ENCODE measurements at places on chromosomes 11 and 22.

- DNase-seq = no peak
Measured at GRCh38 chr22:23822101-23822671, 16.6 kb downstream of the DERL3 start.

DNA sequence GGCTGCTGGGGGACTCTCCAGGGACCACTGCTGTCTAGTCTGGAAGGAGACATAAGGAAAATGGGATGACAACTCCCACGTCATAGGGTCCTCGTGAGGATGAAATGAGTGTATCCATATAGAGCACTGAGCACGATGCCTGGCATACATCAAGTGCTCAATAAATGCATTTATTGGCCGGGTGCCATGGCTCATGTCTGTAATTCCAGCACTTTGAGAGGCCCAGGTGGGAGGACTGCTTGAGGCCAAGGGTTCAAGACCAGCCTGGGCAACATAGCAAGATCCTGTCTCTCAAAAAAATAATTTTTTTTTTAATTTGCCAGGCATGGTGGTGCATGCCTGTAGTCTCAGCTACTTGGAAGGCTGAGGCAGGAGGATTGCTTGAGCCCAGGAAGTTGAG, 12.2 kb upstream of the TPST2 start:
- DNase-seq = no peak

GRCh38 chr11:64804346-64805210, 1.6 kb upstream of the MAP4K2 start:
- no peak for DNase-seq

GRCh38 chr11:15509082-15509481, 394.4 kb downstream of the INSC start:
- no peak for DNase-seq

GRCh38 chr11:70527046-70527395, 128.7 kb downstream of the CTTN start:
- DNase-seq = no peak

GRCh38 chr11:12669930-12670329, 4.3 kb upstream of the TEAD1 start:
- DNase-seq = no peak

GRCh38 chr11:118313242-118313641, 8.7 kb downstream of the CD3E start:
- DNase-seq = no peak

DNA sequence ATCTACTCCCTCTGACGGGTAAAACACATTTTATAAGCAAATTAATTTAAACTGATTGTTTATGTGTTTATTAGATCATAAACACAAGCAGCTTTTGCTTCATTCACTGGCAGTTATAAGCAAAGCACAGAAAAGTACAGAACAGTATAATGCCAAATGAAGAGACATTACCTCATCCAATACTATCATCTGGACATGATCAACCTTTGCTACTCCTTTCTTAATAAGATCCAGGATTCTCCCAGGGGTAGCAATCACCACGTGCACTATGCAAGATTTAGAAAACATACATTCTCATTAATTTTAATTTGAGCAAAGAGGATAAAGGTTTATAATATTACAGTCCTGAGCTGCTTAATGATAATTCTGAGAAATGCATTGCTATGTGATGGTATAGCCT, 27.9 kb downstream of the DDX6 start:
- DNase-seq = no peak

- no peak for DNase-seq
Measured at GRCh38 chr11:45751430-45751829, 53.5 kb upstream of the SLC35C1 start.

DNA sequence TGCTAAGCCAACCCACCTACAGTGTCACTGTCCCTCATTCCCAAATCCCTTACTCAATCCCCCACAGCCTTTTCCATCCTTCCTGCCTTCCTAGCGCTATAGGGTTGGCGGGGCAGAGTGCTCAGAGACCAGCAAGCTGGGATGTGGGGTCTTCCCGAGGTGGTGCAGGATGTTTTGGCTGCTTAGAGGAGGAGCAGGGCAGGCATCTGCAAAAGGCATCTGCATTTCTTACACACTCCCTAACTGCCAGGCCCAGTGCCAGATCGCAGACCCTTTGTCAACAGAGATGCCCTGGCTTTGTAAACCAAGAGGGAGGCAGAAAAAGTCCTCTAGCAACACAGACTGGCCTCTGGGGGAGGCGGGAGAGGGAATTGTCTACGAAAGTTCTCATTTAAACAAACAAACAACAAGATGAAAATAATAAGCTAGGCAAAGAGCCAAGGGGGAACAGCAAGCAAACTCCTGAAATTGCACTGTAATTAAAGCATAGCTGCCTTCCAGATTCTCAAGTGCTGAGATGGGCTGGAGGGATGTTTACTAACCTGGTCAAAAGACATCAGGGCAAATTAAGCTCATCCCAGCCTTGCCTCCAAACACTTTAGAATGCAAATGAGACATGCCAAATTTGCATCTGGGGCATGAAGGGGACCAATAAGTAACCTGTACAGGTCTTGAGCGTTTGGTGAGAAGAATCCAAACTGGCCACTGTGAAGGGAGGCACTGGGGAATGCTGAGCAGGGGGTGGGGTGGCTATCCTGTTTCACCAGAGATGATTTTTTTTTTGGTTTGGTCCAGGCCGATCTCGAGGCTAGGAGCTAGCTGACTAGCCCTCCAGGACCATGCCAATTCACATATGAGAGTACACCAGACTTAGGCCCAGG, 38.1 kb upstream of the ADA2 start:
- no peak for DNase-seq

DNA sequence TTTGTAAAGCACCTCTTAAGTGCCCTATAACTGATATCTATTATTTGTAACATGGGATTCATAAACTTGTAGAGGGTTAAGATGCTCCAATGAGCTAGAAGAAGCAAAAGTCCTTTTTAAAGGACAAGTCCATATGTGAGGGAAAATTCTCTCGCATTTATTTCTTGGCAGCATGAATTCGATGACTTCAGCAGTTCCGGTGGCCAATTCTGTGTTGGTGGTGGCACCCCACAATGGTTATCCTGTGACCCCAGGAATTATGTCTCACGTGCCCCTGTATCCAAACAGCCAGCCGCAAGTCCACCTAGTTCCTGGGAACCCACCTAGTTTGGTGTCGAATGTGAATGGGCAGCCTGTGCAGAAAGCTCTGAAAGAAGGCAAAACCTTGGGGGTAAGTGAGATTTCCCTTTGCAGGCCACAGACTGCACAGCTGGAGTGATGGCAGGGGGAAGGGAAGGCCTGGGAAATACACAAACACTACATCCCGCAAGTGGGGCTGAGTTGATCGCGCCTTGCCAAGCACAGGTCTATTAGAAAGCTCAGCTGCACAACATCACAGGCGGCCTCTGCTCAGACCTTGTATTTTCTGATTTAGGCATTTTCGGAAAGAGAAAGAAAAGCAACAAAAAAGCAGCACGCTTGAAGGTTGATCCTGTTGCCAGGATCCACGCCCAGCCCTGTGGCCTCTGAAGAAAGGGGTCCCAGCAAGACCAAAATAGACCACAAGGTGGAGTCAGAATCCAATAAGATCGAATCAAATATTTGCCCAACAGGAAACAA, 1.5 kb downstream of the MS4A8 start:
- DNase-seq = no peak

DNA sequence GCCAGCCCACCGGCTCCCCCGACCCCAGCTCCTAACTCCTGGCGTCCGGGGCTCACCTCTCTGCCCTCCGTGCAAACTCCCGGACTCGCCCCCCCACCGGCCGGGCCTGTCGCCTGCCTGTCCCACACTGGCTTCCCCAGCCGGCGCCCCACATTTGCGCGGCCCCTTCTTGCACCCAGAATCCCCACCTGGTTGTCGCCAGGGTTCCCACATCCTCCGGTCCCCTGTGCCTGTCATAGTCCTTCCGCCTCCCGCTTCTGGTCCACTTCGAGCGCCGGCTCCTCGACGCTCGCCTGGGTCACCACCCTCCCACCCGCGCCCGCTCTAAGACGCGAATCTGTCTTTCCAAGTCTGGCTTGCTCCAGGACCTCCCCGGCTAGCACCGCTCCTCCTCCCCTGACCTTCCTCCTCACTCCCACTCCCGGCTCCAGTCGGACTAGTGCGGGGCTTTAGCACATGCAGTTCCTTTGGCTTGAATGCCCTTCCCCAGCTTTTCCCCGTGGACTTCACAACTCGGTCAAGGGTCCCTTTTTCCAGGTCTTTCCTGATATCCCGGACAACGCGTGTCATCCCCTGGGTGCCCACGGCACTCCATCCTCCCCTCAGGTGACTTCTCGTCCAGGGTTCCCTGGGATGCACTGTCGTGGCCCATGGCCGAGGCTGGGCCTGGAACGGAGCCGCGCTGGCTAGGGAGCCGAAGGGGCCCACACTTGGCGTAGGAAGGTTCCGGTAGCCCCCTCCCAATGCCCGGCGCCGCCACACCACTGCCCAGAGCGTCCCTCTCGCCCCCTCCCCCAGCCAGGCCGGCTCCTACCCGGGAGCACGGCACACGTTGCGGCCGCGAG, 635 bp downstream of the SCARF2 start:
- no peak for DNase-seq

DNA sequence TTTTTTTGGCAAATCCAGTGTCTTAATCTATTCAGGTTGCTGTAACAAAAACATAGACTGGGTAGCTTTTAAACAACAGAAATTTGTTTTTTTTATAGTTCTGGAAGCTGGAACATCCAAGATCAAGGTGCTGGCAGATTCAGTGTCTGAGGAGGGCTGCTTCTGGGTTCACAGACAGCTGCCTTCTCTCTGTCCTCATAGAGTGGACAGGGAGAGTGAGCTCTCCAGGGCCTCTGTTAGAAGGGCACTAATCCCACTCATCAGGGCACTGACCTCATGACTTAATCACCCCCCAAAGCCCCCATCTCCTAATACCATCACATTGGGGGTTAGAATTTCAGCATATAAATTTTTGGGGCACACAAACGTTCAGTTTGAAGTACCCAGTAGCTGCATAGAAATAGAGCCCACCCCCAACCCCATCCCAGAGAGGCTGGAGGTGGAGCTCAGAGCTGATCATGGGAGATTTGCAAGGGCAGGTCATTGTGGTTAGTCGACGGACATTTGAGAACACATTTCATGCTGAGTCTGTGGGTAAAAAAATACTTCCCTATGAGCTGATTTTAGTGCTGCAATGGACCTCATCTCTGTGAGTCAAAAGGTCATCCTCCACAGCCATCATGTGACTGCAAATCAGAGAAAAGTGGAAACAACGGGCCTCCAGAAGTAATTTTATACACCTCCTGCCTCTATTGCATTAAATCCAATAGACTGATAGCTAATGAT, 203.1 kb upstream of the CADM1 start:
- no peak for DNase-seq

GRCh38 chr11:61666684-61667297, 13.4 kb upstream of the DAGLA start:
- no peak for DNase-seq

DNA sequence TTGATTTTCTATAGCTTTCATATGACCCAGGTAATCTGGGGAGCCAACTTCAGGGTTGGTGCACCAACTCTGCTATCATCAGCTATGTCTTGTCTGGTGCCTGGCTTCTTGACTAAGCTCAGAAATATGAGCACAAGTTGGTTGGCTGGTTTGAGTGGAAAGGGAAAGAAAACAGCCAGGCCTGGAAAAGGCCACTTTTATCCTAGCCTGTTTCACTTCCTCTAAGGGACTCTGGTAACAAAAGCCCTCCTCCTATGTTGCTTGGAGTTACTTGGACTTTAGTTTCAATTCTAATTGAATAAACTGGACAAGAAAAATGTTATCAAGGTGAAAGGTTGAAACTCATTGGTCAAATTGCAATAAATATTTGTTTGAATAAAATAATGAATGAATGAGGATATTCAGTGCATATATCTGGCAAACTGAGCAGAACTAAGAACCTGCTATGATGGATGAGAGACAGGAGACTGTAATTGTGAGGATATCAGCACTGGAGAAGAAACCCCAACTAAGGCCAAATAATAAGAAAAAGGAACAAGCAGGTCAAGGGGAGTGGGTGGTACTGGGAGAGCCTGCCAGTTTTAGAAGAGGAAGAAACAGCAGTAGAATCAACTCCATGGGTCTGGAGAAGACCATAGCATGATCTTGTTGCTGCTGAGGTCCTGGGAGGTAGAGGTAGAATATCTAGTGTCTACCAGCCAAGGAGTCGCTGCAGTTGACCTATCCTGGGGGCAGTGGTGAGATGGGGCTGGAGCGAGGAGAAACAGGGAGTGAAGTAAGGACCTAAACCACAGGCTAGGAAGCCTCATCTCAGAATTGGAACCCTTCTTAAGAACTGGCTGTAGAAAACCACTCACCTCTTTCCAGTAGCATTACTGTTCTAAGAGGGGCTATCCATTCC, 8.2 kb downstream of the ROBO4 start:
- DNase-seq = no peak

GRCh38 chr22:45227645-45228400, 12.9 kb downstream of the KIAA0930 start:
- DNase-seq = no peak

DNA sequence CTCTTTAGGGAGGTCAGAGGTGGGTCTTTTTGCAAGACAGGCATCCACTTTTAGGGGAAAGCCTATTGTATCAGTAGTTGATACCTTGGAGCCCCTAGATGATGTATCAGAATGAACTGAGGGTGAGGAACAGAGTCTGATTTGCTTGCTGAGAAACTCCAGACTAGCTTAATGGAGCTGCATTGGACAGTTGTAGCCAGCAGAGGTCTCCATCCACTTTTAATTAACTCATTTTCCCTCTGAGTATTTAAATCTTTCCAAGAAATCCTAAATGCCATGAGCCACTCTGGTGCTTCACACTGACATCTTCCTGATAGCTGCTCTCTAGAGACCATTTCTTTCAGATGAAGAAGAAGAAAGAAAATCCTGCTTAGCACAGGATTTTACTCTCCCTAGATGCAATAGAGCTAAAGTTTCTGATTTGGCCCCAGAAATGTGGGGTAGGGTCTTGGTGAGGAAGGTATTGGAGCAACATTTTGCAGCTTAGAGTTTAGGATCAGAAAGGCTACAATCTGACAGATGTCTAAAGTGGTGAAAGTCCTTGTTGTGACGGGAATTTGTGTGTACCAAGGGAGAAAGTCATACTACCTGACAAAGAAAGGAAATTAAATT, 38.0 kb downstream of the EXT2 start:
- DNase-seq = no peak

GRCh38 chr11:56849852-56850251, 101.4 kb upstream of the OR9G4 start:
- DNase-seq = no peak

- DNase-seq = no peak
Measured at GRCh38 chr11:79025622-79026021, 415.2 kb downstream of the TENM4 start.

- no peak for DNase-seq
Measured at GRCh38 chr11:68997995-68998348, 15.1 kb downstream of the MRGPRF start.

DNA sequence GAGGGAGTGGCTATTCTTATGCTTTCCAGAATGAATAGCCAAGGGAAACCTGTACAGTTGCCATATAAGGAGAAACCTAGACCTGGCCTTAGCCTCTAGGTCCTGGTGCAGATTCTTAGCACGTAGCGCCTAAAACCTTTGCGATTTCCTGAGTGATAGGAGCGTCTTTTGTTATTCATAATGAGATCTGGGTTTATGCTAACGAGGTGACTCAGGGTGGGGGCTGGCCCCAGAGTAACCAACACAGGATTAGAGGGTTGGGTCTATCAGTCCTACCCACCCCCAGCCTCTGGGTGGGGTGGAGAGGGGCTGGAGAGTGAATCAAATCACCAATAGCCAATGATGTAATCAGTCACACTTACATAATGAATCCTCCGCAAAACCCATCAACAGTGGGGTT, 73.4 kb upstream of the PARVG start:
- no peak for DNase-seq
